ENCODE measurements at places on chromosomes 3 and 15.
A peak's percentile ranks its signal among the peaks of the same experiment; 100 is the strongest.

DNA sequence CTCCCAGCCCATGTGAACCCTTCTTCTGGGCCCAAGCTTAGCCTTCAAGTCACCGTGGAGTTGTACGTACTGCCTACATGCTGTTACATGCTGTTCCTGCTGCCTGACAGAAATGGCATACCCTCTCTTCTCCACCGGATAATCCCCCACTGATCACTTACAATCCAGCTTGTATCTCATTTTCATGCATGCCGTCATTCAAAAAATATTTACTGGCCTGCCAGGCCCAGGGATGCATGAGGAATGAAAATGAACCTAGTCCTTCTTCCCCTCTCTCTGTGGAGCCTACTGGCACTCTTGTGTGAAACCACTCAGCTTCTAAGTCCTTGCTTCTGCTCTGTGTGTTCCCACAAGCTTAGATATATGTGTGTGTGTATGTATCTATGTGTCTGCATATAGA is 60.6 kb downstream of the WNT5A start:
- no peak for DNase-seq

DNA sequence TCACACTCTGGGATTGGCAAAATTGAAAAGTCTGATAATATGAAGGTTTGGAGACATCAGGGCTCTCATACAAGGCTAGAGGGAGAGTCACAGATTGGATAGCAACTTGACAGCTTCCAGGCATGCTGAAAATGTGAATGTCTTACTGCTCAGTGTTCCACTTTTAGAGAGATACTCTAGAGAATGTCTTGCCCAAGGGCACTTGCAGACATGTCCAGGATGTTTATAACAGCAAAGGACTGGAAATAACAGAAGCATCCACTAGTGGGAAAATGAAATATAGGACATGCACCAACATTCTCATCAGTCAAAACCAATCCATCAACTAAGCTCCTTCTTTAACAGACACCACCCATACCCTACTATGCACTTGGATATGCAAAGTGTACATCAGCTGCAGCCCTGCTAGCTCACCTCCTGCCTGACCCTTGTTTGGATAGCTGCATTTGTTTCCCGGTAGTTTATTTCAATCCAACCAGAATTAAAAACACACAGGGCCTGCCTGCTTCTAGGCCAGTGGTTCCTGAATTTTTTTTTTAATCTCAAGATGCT is 101.6 kb upstream of the ARHGEF3 start:
- DNase-seq: no peak

- no peak for DNase-seq
Measured at GRCh38 chr3:63933459-63933858, 21.3 kb upstream of the SCAANT1 start.

- DNase-seq: no peak
Measured at GRCh38 chr15:62957130-62957529, 85.4 kb upstream of the TPM1 start.

DNA sequence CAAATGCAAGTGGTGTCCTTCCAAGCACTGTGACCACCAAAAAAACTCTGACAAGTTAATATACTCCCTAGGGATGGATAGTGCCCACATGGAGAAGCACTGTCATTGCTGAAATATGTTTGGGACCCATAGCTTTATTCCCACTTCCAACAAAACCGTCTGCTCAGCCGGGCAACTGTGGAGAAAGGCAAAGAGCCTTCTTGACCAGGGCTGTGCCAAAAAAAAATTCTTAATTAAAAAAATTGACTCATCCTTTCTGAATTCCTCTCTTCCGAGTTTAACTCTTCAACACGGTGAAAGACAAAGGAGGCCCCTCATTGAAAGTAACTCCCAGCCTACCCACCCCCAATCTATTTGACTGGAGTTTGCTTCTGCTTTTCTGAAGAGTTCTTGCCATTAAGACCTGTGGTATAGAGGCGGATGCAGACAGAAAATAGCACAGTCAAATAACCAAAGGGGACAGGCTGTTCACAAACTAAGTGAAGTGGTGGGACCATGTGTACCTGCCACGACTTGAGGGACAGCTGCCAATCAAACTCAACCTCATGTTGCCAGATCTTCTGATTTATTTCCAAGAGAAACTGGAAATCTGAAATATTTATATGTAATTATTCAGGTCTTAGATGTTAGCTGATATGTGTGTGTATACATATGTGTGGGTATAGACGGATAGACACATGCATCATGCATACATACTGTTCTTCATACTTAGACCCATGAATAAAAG is 135.4 kb upstream of the PFN2 start:
- no peak for DNase-seq

GRCh38 chr3:113226491-113226890 is 15.1 kb downstream of the BOC start:
- DNase-seq: no peak

DNA sequence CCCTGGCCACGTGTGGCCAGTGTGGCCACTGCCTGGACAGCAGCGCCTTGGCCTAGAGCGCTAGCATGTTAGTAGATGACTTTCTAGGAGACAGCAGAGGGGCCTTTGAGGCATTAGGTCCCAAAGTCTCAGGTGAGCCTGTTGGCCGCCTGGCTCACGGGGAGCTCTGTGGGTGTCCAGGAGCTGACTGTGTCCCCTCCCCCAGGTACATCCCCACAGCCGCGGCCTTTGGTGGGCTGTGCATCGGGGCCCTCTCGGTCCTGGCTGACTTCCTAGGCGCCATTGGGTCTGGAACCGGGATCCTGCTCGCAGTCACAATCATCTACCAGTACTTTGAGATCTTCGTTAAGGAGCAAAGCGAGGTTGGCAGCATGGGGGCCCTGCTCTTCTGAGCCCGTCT is 17.0 kb downstream of the SEC61A1 start:
- no peak for DNase-seq

- DNase-seq: no peak
Measured at GRCh38 chr3:119637679-119638477, 22.5 kb downstream of the POPDC2 start.

DNA sequence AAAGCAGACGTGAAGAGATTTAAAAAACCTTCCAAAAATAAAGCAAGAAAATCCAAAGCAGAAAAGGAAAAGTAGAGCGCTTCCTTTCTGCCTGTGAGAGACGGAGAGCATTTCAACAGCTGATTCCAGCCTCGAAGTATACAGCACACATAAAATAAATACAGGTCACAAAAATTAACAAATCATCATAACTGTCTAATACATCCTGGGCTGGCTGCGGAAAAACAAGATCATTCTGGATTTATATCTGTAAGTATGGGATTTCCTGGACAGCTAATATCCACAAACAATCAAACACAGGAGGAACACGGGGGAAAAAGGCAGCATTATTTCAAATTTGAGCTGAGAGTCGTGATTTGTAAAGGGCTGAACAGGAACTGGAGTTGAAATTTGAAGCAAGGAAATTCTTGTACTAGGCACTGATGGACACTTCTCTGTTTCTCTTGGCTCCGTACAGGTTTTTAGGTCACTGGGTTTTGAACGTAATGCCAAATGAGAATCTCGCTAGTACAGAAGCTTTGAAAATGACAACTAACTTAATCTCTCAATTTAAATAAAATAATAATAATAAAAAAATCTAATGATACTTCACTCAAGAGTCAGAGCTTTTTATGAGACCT is 577.7 kb downstream of the FOXP1 start:
- DNase-seq: no peak

- no peak for DNase-seq
Measured at GRCh38 chr3:156132313-156132712, 11.9 kb downstream of the KCNAB1 start.

- DNase-seq: no peak
Measured at GRCh38 chr3:31132132-31132769, 237.8 kb upstream of the GADL1 start.

DNA sequence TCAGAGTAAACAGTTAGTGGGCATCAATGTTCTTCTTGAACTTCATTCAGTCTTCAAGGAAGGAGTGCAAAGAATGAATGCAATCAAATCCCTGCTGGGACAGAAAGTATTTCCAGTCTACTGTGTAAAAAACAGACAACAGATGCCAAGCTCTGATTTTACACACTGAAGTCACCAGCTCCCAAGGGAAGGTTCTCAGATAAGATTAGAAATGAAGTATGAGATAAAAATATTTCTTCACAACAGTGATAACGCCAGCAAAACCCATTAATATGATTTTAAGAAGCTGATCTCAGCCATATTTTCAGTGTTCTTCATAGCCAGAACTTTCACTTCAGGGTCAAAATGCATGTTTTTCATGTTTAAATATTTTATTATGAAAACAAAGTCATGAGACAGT is 265.6 kb downstream of the CTNNB1 start:
- peak; percentile 20 for DNase-seq

DNA sequence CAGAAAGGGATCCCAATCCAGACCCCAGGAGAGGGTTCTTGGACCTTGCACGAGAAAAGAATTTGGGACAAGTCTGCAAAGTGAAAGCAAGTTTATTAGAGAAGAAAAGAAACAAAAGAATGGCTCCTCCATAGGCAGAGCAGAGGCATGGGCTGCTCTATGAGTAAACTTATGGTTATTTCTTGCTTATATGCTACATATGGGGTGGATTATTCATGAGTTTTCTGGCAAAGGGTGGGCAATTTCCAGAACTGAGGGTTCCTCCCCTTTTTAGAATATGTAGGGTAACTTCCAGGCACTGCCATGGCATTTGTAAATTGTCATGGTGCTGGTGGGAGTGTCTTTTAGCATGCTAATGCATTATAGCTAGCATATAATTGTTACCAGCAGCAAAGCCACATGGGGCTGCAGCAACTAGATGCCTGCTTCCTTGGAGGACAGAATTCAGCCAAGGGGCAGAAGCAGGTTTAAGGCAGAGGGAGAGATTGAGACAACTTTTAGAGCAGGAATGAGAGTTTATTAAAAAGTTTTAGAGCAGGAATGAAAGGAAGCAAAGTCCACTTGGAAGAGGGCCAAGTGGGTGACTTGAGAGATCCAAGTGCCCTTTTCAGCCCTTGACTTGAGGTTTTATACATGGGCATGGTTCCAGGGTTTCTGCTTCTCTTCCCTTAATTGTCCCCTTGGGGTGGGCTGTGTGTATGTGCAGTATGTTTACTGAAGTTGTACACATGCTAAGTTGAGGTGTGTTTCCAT is 41.3 kb downstream of the METTL6 start:
- no peak for DNase-seq

GRCh38 chr15:82936966-82937711 is 15.4 kb downstream of the HOMER2 start:
- no peak for DNase-seq

DNA sequence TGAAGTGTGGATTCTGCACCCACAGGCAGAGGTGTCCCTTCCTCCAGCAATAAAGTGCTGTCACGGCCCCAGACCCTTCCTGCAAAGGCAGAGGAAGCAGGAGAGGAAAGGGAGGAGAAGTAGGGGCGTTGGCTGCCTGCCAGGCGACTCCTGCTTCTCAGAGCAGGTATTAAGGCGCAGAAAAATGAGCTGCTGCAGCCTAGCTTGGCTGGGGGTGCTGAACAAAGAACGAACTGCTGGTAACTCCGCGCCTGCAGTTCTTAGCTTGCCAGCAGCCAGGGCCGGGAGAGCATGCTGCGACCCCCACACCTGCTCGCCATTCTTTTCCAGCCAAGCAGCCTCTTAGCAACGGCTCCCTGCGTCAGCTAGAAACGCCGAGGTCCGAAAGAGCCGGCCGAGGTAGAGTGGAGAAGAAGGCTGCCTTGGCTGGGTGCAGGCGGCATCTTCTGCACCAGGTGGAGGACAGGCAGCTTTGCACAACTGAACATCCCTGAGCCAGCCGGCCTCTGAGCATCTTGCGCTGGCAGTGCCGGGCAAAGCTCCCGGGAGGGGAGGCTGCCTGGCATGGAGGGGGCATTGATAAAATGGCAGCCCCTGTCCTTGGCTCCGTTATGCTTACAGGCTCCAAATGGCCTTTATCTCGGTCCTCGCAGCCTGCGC is 296.0 kb downstream of the MEX3B start:
- DNase-seq: peak; percentile 75

DNA sequence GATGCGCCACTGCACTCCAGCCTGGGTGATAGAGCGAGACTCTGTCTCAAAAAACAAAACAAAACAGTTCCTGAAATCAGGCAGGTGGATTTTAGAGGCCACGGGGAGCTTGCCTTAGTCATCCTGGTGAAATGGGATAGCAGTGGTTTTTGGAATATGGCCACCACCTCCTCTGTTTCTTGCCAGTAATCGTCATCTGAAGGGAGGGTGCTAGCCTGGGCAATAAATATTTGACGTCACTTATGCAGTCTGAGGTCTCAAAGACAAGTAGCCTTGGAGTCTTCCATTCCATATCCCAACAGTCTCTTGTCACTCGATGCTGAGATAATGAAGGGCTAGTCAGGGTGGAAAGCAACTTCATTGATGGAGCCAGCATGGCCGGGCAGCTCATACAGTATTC is 55.2 kb downstream of the KCNAB1 start:
- DNase-seq: no peak

- DNase-seq: peak; percentile 12
Measured at GRCh38 chr3:127629467-127630403, 750 bp downstream of the PODXL2 start.

DNA sequence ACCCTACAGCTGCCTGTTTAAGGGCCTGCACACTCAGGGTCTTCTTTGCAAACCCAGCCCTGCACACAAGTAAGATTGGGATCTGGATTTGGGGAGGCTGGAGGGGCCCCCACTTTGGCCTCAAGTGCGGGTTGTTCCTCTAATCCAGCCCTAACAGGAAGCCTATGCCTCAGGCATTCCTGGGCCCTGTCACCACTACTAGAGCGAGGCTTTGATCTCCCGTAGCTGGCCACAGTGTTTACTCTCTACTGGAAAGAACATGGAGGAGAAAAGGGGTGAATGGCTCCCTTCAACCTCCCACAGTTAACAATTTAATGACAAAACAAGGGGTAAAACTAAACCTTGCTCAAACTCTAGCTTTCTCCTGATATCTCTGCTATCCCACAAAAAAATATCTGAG is 48.4 kb downstream of the DZIP1L start:
- DNase-seq: no peak

GRCh38 chr3:48623851-48624547 is 2.4 kb upstream of the TMEM89 start:
- no peak for DNase-seq

DNA sequence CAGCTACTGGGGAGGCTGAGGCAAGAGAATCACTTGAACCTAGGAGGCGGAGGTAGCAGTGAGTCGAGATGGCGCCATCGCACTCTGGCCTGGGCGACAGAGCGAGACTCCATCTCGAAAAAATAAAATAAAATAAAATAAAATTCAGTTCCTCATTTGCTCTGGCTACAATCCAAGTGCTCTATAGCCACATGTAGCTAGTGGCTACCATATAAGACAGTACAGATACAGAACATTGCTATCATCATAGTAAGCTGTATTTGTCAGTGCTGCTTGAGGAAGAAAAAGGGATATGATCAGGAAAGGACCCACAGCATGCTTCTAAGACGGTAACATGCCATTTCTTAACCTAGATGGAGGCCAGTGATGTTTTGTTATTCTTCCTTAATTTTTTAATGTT is 88.7 kb upstream of the CDAN1 start:
- no peak for DNase-seq

- DNase-seq: no peak
Measured at GRCh38 chr3:61875046-61875844, 313.9 kb downstream of the PTPRG start.

GRCh38 chr15:52805351-52806283 is 15.5 kb upstream of the ONECUT1 start:
- DNase-seq: no peak

- no peak for DNase-seq
Measured at GRCh38 chr3:39870706-39871105, 61.3 kb downstream of the MYRIP start.

GRCh38 chr3:63387568-63387967 is 109.5 kb downstream of the SYNPR start:
- DNase-seq: no peak
